ENCODE measurements at places on chromosomes 1 and 21.

- DNase-seq, result no peak
Measured at GRCh38 chr1:29648798-29649188, 412.5 kb downstream of the PTPRU start.

- DNase-seq, result no peak
Measured at GRCh38 chr1:82788660-82789059, 987.9 kb downstream of the ADGRL2 start.

GRCh38 chr21:29481641-29482040 lies 182.9 kb downstream of the BACH1 start:
- no peak for DNase-seq

- no peak for DNase-seq
Measured at GRCh38 chr1:69294171-69294570, 273.6 kb upstream of the LRRC7 start.

- DNase-seq, result no peak
Measured at GRCh38 chr21:14452031-14452726, 69.2 kb upstream of the HSPA13 start.

GRCh38 chr1:246320286-246320685 lies 186.8 kb downstream of the SMYD3 start:
- no peak for DNase-seq
